ENCODE measurements at places on chromosomes 7 and 10.
A peak's percentile ranks its signal among the peaks of the same experiment; 100 is the strongest.

DNA sequence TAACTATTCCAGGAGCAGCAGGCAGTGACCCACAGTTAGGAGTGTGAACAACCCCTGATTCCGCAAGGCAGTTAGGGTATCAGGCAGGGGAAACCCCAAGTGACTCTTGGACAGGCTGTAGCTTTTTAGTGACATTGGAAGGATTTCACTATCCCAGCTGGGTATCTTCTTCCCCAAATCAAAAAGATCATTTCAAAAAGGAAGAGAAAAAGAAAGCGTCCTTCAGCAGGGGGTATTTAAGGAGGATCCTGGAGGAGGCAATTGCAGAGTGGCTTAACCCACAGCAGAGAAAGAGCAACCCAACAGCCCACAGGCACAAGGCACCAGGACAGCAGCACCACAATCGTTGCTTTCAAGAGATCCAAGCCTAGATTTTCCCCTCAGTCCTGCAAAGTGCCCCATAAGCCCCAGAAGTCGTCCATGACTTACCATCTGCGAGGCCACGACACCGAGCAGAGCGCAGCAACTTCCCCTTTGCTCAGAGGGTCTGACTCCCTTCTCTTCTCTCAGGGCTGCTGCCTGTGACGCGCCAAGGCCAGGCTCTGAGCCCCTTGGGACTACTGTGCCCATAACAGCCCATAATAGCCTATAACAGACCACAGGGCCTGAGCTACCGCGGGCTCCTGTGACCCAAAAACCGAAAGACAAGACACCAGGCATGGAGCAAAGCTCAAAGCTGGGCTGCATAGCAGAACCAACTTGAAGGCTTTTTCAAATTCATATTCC is 19.8 kb downstream of the PIK3AP1 start:
- peak; percentile 24 for DNase-seq

- no peak for DNase-seq
Observed at GRCh38 chr10:32240471-32240870, 106.5 kb downstream of the EPC1 start.

DNA sequence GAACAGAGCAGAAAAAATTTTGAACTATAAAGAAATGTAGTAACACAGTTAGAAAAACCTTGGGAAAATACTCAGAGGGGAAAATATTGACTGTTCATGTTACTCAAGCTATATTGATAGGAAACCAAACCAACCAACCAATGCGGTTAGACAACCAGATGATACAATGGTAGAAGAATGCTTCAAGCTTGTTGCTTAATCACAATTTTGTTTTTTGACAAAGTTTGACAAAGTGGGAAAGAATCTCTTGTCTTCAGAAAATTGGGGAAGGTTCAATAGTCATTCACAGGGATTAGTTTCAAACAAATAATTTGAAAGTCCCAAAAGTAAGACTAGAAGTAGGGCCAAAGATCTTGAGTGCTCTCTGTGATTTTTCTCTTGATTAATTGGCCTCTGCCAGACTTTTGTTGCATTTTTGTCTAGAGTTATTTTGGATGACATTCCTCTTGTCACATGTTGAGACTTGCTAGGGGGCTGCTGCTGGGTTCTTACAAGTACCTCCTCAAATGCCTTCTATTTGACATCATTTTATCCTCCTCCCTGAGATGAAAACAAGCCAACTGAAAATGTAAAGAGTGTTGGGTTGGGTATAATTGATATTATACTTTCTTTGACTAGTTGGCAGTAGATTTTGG is 233.1 kb upstream of the PHYHIPL start:
- no peak for DNase-seq

DNA sequence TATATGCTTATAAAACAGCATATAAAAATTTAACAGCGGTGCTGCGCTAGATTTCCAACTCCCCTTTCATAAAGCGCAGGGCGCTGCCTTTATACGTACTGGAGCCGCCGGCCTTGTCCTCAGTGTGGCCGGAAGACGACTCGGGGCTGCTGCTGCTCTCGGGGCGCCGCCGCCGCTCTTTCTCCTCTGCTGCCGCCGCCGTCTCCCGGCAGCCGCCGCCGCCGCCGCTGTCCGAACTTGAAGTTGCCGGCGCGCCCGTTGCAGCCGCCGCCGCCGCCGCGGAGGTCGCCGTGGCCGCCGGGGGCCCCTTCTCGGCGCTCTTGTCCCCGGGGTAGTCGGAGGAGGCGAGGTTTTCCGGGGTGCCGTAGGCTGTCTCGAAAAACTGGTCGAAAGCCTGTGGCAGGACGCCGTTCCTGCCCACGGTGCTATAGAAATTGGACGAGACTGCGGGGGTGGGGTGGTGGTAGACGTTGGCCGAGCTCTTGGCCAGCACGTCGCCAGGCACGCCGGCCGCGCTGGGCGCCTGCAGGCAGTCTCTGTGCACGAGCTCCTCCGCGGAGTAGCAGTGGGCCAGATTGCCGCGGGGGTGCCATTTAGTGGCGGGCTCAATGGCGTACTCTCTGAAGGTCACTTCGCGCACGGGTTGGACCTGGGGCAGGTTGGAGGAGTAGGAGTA is 557 bp downstream of the HOXA11 start:
- no peak for DNase-seq

GRCh38 chr7:99005776-99006175 is 127.4 kb downstream of the TRRAP start:
- no peak for DNase-seq

- no peak for DNase-seq
Observed at GRCh38 chr10:72720814-72721660, 29.1 kb downstream of the MCU start.

GRCh38 chr7:460374-461116 is 59.1 kb downstream of the PDGFA start:
- DNase-seq: no peak

DNA sequence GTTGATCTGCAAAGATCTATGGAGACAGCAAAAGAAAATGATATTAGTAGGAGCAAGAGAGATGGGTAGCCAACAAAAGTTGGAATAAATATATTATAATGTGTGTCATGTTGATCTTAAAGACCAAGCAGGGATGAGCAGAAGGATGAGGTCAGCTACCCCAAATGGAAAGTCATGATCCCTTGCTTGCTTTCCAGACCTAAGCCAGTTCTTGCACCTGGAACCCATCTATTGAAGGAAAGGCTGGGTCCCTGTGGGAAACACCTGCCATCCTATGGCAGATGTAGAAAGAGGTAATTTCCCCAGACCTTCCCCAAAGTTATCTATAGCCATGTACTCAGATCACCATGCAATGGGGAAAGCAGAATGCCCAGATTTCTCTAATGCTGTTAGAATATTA is 52.5 kb downstream of the LYZL2 start:
- DNase-seq: no peak

DNA sequence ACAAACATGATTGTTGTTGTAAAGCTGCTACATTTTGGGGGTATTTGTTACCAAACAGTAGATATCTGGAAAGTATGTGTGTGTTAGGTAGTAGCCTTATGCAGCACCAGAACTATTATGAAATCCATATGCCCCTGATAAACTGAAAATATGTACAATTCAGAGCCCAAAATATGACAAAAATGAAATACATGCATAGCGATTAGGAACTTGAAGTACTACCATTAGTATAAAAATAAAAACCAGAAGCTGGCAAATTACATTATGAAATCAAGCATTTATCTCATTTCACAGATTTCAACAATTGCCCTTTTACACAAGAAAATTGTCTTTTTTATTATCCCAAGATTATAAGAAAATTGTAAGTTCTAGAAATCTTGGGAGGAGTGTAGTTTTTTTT is 33.9 kb downstream of the SLC26A5 start:
- DNase-seq: no peak

DNA sequence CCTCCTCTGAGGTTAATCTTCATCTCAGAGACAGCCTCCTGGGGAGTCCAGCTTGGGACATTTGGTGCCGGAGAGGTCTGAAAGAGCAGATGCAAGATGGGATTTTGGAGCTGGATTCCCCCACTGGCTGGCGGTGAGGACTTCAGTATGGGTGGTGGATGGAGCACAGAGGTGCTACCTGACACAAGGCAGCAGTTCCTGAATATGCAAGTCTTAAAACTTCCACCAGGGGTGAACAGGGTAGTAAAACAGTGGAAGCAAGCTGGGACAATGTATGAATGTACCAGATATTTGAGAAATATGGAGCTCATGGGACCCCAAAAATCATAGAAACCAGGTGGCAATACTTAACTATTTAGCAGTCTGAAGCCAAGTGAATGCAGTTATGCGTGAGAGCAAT is 4.8 kb upstream of the TAF3 start:
- DNase-seq: no peak

DNA sequence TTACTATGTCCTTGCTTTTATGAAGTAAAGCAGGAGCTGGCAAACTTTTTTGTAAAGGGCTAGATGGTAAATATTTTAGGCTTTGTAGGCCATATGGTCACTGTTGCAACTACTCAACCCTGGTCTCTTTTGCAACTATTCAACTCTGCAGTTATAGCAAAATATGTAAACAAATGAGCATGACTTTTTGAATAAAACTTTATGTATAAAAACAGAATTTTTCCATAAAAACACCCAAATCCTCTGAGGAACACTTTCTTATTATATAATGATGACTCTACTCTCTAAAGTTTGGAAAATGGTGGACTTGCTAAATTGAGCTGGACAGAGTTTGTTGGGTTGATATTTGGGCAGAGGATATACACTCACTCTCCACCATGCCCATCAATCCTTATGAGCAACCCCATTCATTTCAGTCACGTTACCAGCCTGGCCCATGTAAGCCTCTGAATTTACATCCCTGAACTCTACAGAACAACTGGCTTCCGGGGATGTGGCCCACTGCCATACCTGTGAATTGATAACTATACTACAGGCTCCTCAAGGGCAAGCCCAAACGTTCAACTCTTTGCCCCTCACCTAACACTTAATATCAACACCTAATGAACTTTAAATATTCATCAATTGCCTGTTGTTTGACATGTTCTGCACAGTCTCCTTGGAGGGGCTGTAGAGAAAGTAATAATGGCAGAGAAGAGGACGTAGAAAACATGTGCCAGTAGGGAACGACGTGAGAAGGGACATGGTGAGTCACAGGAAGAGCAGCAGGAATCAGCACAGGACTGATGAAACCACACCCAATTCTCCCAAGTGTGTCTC is 37.6 kb downstream of the SGMS1 start:
- DNase-seq: no peak

DNA sequence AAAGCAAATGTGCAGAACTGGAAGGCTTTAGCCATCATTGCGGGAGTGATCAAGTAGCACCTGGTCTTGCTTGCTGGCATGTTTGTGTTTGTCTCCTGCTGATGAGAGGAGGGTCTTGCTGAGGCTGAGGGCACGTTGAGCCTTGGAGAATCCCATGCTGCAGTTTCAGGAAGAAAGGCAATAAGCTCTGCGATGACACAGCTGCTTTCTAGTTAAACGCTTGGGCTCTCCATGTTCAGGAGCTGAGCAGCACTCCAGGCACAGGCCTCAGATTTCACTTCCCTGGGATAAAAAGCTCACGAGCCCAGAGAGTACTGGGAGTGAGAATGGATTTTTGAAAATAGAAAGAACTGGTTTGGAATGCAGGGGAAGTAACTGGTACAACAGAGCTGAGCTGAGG is 100.8 kb downstream of the LRRC18 start:
- DNase-seq: no peak

- DNase-seq: no peak
Observed at GRCh38 chr7:115356139-115356746, 434.3 kb downstream of the MDFIC start.

DNA sequence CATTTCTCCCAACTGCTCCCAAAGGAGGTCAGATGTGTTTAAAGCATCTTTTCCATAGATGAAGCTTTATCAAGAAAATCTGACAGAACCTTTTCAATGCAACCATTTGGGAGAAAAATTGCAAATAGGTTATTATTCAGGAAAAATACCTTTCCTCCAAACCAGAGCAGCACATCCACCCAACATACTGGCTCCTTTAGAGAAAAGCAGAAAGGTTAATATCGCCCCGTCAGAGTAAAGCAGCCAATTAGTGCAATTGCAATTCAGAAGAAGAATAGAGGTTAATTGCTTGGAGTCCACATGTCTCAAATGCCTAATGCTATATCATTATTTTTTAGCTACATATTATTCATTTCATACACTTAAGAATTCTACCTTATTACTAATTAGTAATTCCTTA is 48.9 kb upstream of the HSPA12A start:
- no peak for DNase-seq

- DNase-seq: no peak
Observed at GRCh38 chr10:21184216-21184615, 287.1 kb upstream of the NEBL start.

- no peak for DNase-seq
Observed at GRCh38 chr10:78433766-78434535, 400.3 kb downstream of the RPS24 start.

GRCh38 chr7:36153571-36154097 is 580 bp downstream of the EEPD1 start:
- no peak for DNase-seq

DNA sequence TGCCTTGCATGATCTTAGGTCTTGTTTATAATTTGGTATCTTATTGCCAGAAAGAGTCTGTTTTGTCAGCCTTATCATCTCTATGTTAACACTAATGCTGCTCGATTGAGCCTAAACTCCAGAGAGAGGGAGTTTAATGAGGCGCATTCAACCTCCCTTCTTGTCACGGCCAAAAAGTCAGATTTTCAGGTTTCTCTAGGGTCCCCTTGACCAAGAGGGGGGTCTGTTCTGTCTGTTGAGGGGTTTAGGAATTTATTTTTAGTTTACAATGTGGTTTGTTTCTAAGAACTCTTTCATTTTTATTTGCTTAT is 285.7 kb upstream of the VWC2 start:
- DNase-seq: no peak

DNA sequence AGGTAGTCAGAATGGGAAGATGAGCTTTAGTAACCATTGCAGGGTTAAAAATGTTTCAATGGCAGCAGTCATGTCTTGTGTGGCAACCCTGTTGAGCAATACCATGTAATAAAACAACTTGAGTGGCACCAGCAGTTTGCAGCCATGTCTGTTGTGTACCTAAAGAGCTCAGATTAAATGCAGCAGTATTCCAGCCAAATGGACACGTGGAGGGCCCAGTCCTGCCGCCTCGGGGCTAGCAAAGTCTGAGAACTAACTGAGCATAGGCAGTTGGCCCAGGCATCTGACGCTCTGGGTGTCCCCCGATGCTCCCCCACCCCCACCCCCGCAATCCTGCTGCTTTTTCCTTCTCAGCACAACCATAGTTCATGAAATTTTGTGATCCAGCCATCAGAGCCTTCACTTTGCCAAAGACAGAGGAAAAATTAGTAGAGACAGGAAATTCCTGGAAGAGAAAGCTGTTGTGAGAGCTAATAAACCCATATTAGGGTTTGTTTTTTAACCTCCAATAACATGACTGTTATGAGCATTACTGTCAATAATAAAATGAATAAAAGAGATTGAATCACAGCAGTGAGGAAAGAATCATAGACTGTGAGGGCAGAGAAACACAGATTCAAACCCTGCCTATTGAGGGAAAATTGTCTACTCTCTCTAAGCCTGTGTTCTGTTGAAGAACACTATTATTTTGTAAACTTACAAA is 220.6 kb upstream of the RHOBTB1 start:
- DNase-seq: no peak

DNA sequence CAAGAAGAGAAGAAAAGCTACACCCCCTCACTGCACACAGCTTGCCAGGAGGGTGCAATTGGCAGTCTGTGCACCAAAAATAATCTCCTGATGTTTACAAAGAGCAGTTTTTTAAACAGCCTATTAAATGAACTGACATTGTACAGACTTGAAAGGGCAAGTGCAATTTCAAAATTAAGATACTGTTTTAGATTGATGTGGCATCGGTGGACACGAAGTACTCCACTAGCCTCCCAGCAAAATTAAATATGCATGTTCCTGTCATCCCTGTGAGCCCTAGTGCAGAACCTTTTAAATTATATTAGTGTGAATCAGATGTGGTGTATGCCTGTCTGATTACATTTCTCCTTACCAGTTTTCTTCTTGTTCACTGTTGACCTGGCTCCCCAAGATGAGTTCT is 87.9 kb downstream of the WIPF3 start:
- no peak for DNase-seq

All from CD8-positive, alpha-beta T cell (primary cell).